ENCODE measurements at places on chromosomes 4 and X.

GRCh38 chrX:15675490-15675921 lies 10.9 kb upstream of the CLTRN start:
- peak; percentile 83 for DNase-seq

DNA sequence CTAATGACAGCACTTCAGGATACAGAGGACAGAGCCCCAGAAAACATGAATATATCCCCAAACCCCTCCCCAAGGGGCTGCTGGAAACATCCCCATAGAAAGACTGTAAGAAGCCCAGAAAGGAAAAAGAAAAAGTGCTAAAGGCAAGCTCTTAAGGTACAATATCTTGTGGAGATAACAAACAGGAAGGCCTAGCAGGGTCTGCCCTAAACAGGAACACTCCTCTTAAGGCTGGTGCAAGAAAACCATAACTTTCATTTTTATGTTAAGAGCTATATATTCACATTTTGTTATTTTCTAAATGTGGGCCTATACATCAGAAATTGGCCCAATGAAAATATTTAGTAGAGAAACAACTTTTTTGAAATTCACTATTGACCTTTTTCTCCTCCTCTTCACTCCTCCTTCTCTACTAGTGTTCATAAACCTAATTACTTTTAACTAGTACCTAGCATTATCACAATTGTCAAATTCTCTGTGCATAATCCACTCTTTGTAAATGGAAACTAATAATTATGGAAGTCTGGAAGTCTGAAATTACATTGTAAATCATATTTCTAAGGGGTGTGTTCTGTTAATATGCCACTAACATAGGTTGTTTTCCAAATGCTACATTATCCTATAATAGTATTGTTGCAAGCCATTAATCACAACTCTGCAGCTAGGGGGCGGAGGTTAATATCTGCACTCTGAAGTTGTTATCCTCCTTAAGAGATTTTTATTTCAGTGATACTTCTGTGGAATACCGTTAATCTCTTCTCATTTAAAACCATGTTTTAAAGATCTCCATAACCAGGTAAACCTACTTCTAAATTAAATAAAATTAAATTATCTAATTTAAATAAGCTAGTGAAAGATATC lies 59.8 kb downstream of the CASK start:
- DNase-seq: no peak

GRCh38 chrX:54045563-54046228 lies 1.4 kb upstream of the PHF8 start:
- no peak for DNase-seq

DNA sequence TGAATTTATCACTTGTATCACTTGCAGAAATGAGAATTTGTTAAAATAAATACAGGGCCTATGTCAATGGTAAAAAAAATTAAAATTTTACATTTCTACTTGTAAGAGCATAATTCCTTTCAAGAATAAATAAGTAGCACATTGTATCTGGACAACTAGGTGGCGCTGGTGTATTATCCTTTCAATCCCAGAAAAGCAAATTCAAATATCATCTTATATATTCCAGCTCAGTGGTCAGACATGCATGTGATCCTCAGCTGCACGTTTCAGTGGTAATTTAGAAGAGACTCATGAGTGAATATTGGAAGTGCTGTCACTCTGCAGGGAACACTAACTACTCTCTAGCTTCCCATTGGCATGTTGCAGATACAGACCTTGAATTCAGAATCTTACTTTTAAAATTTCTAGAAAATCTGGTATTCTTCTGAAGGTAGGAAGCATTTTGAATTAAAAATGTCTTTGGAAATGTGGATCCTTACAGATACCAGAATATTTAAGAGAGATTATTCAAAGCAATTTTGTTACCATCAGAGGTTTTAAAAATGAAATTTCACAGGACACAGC lies 1414.7 kb upstream of the TENM3 start:
- DNase-seq: peak; percentile 10

- DNase-seq: no peak
Observed at GRCh38 chr4:8657381-8658088, 65.0 kb downstream of the CPZ start.

DNA sequence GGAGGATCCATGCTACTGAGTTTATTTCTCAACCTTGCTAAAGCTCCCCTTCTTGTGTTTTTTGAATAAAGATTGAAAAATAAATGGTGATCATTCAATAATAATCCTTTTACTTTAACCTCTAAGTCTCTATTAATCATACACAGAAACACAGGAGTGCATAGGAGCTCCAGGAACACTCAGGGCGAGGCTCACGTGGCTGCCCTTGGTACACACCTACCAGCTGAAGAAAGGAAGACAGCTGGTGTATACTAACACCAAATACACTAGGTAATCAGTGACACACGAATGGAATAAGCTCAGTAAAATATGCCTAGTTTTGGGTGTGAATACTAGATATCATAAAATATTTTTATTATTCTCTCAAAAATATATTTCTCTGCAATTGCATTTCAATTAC lies 26.2 kb downstream of the CCDC149 start:
- DNase-seq: no peak

GRCh38 chr4:42473071-42473684 lies 75.9 kb downstream of the SHISA3 start:
- DNase-seq: no peak

DNA sequence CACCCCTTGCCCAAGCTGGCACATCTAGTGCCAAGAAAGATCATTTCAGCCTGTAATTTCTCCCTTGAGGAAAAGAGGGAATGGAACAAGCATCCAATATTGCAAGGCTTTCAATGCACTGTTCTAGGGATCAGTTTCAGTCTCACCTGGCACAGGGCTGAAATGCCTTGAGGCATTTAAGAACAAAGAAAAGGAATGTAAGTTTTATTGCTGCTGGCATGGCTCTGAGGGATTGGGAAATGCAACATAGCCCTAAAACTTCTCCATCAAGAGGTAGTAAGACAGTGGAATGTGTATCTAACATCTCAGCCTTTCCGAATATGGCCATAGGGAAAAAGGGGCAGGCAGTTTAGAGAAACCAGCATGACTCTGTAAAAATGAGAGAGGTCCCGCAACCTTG lies 732.6 kb upstream of the LCORL start:
- no peak for DNase-seq

- DNase-seq: no peak
Observed at GRCh38 chr4:100042235-100042634, 92.2 kb upstream of the H2AZ1 start.

DNA sequence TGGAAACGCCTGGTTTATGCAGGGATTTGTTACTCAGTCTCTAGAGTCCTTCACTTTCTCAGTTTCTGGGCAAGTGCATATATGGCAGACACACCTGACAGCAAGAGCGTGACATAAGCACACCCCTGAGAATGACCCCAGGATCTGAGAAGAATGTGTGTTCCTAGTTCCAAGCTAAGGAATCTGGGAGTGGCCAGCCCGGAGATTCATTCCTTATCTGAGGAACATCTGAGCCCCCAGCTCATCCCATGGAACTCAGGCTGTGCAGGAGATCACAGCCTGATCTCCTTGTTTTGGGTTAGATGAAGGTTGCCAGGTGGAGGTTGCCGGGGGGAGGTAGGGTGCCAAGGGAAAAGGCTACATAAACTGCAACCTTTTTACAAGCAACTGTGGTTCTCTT lies 23.8 kb upstream of the KIAA0232 start:
- no peak for DNase-seq

GRCh38 chr4:154471032-154471431 lies 20.6 kb downstream of the DCHS2 start:
- no peak for DNase-seq

- no peak for DNase-seq
Observed at GRCh38 chr4:76182463-76182862, 31.2 kb downstream of the SCARB2 start.

GRCh38 chrX:15598026-15598425 lies 2.7 kb downstream of the ACE2 start:
- no peak for DNase-seq

Data from hepatic stellate cell (primary cell).